ENCODE measurements at places on chromosomes 11 and 22.

DNA sequence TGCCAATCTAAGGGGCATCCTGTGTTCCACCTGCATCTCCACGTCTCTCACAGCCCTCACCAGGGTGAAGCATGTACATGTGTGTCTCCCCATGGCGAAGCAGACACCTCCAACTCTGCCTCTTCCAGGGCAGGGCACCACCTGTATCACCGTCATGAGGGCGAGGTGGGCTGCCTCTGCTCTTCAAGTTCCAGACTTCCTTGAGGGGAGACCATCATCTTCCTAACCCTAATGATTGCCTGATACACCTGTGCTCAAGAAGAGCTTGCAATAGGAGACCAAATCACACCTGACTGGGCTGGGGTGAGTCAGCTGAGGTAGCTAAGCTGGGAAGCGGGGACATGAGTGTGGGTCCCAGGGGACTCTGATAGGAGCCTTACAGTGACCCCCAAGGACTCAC, 43.7 kb downstream of the GAB4 start:
- no peak for DNase-seq

GRCh38 chr11:87116185-87116584, 78.5 kb downstream of the TMEM135 start:
- DNase-seq, result no peak

DNA sequence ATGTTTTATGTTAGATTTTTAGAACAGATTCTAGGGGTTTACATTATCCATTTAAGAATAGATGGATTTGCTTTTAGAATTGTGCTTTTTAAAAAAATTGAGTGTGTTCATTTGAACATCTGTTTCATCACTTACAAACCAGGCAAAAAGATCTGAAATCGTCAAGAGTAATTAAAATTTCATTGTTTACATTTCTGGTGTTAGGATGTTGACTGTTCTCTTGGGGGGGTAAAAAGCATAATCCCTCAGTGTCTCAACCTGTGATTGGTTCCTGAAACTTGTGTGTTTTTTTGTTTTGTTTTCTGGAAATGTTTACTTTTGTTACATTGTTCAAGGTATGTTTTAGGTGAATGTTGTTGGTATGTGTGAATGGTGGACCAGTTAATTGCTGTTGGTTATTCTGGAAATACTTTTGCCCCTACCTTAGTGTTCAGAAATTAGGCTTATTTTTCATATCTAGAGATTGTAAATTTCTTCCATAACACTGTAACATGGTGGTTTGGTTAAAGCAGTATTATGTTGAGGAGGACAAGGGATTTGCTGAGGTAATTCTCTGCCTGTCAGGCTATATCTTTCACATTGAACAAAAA, 4.8 kb downstream of the PCF11 start:
- DNase-seq, result no peak

DNA sequence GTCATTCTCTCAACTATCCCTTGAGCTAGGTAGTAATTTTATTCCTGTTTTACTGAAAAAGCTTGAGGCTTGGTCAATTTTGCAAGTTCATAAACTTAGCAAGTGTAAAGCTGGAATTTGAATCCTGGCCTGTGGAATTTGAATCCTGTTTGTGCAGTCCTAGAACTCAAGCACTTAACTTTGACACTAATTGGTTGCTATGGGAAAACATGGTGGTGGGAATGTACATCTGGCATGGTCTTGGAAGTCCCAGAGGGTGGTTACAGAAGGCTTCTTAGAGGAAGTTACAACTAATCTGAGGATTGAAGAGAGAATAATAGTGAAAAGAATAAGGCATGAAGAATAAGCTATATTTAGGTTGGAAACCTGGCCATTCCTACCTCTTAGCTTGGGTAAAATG, 66.5 kb upstream of the LIN7C start:
- DNase-seq, result no peak
